Left ventricle myocardium inferior (tissue), 1 donor: ENCODE measurements at places on chromosomes 6 and 20.

DNA sequence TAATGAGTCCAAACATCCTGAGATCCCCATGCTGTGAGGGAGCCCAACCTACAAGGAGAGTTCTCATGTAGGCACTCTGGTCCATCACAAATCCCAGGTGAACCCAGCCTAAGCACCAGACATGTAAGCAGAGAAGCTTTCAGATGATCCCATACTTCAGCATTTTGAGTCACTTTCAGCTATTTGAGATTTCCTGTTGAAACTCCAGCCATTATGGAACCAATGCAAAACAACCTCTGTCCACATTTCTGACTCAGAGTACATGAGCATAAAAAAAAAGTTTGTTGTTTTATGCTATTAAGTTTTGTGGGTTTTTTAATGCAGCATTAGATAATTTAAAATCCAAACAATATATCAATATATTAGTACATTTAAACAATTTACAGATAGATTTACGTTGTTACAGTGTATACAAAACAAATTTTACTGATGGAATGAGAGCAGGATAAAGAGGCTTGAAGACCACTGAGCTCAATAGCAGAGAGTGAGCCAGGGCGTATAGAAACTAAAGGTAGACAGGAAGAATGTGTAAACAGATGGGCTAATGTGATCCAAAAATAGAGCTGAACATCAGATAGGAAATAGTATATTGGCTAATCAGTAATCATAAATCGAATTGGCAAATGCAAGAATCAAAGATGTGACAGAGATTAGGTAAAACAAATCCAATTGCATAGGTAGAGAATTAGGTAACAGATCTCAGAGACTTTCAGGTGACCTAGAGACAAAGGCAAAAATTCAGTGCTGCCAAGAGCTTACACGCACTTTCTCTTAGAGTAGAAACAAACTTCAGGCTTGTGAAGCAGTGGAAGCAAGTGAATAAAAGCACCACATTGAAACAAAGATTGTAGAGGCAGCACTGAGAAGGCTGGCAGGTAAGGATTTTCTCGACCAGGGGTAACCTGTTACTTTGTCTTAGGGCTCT lies 36.2 kb upstream of the PLCB1 start:
- no peak overlapping the region for H3K27ac ChIP-seq
- no peak for DNase-seq
- no peak overlapping the region for H3K4me3 ChIP-seq
- no peaks in the 10 kb centered on the region for H3K27me3 ChIP-seq
- H3K4me1 ChIP-seq: peaks cover 17% of the 10 kb centered on the region

DNA sequence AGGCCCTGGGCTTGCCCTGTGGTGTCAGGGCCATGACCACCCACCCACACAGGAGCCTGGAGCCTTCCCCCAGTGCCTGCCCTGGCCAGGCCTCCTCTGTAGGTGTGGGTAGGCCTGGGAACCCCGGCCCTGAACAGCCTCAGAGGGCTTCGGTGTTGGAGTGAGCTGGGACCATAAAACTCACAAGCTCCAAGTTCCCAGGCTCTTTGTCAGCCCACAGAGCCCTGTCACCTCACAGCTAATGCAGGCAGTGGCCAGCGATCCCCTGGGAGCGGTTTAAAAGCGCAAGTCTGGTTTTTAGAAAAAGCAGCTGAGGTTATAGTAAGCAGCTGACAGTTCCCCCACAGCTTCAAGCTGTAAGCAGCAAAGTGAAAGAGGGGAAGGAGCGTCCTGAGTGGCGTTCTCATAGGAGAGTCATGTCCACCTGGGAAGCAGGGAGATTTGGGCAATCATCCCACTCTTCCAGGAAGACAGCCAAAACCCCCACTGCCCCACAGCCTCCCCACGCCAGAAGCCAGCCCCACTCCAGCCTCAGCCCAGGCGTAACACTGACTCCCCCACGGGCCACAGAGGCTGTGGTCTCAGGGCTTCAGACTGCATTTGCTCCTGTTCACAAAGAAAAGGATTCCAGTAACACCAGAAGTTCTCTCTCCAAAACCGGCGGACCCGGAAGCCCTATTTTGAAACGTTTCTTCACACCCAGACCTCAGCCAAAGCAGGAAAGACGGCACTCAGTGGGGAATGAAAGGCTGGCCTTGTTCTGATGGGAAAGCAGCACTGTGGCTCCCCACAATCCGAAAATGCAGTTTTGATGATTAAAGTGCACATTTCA lies 34.3 kb upstream of the FOXC1 start:
- H3K27ac ChIP-seq: peak overlapping the region; percentile 69
- H3K4me3 ChIP-seq: peak overlapping the region; percentile 40
- H3K36me3 ChIP-seq: no peaks in the 10 kb centered on the region
- H3K27me3 ChIP-seq: peaks cover 11% of the 10 kb centered on the region

DNA sequence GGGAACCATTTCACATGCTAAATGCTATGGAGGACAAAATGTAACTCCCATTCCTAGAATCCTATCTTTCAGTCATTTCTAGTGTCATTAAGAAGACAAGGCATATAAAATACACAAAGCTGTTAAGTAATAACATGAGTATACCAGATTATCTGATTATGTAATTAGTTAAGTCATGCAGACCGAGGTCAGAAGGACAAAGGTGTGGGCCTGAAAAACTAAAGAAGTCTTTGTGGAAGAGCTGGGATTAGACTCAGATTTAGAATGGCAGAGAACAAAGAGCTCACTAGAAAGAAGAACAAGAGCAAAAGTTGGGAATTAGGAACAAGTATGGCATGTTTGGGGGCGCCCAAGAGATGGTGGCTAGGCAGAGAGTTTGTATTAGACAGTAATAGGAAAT lies 37.0 kb downstream of the EFHC1 start:
- H3K27ac ChIP-seq: no peak overlapping the region
- no peaks in the 10 kb centered on the region for H3K4me1 ChIP-seq
- no peak overlapping the region for H3K4me3 ChIP-seq
- no peaks in the 10 kb centered on the region for H3K27me3 ChIP-seq

GRCh38 chr20:1891263-1892118 lies 3.7 kb upstream of the SIRPA start:
- H3K4me1 ChIP-seq: peaks cover 31% of the 10 kb centered on the region
- H3K27ac ChIP-seq: no peak overlapping the region
- DNase-seq: no peak
- peaks cover 13% of the 10 kb centered on the region for H3K27me3 ChIP-seq
- no peak overlapping the region for H3K4me3 ChIP-seq

DNA sequence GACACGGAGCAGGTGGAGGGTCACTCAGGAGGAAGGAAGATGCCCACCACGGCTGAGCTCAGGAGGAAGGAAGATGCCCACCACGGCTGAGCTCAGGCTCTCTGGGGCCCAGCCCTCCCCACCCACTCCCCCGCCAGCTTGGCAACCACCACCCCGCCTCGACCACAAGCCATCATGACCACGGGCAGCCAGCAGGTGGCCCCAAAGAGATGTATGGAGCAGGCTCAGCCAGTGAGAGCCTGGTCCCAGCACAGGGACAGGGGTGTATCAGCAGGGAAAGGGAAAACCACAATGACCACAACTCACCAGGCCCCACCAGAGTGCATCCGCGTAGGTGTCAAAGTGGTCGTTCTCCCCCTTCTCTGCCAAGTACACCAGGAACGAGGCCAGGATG lies 30.4 kb downstream of the KCNQ2 start:
- no peak overlapping the region for H3K27ac ChIP-seq
- no peaks in the 10 kb centered on the region for H3K36me3 ChIP-seq
- no peaks in the 10 kb centered on the region for H3K4me1 ChIP-seq
- DNase-seq: peak; percentile 69

- no peaks in the 10 kb centered on the region for H3K27me3 ChIP-seq
- H3K36me3 ChIP-seq: no peaks in the 10 kb centered on the region
- H3K27ac ChIP-seq: no peak overlapping the region
- peaks cover 86% of the 10 kb centered on the region for H3K4me1 ChIP-seq
- DNase-seq: no peak
- H3K4me3 ChIP-seq: no peak overlapping the region
Measured at GRCh38 chr20:34820805-34821578, 4.5 kb downstream of the NCOA6 start.

- no peak for DNase-seq
- no peaks in the 10 kb centered on the region for H3K27me3 ChIP-seq
- peaks cover 59% of the 10 kb centered on the region for H3K4me1 ChIP-seq
- H3K4me3 ChIP-seq: no peak overlapping the region
Measured at GRCh38 chr6:41578217-41579087, 32.3 kb downstream of the FOXP4 start.

GRCh38 chr20:17518339-17519052 lies 12.7 kb downstream of the BFSP1 start:
- H3K27ac ChIP-seq: no peak overlapping the region
- H3K36me3 ChIP-seq: no peaks in the 10 kb centered on the region
- no peaks in the 10 kb centered on the region for H3K27me3 ChIP-seq
- H3K4me3 ChIP-seq: no peak overlapping the region
- DNase-seq: no peak

- no peaks in the 10 kb centered on the region for H3K4me1 ChIP-seq
- no peak overlapping the region for H3K27ac ChIP-seq
- H3K36me3 ChIP-seq: no peaks in the 10 kb centered on the region
- H3K4me3 ChIP-seq: no peak overlapping the region
- no peak for DNase-seq
Measured at GRCh38 chr6:106119546-106119945, 33.4 kb downstream of the PRDM1 start.

GRCh38 chr6:30744054-30744805 lies at the start of gene IER3:
Gene IER3, minus strand, starts transcription at chr6:30744547. Its CDS starts 29 bp downstream, at chr6:30744518.
- peak within 1 kb of the TSS; percentile 98 for H3K27ac ChIP-seq
- H3K4me1 ChIP-seq: peaks cover 71% of the 10 kb centered on the region
- peak within 1 kb of the TSS; percentile 93 for H3K4me3 ChIP-seq
- H3K27me3 ChIP-seq: no peaks in the 10 kb centered on the region
- peak; percentile 84 for DNase-seq

DNA sequence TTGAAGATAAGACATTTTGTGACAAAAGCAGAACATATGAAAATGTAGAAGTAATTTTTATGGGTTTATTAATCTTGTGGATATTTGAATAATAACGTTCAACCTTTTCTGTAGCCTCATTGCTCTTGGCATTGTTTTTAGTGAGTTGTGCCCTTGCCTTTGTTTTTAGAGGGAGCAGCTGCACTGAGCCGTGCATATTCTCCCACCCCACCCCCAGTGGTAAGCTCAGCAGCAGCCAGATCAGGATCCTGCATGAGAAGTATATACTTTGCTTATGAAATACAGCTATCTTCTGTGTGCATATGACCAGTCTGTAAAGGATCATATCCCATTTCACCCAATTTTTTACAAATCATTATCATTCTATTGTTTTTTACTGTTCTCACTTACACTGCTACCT lies 184.2 kb downstream of the COL9A1 start:
- no peaks in the 10 kb centered on the region for H3K4me1 ChIP-seq
- no peak overlapping the region for H3K4me3 ChIP-seq
- no peak for DNase-seq
- no peaks in the 10 kb centered on the region for H3K36me3 ChIP-seq
- H3K27ac ChIP-seq: no peak overlapping the region
- no peaks in the 10 kb centered on the region for H3K27me3 ChIP-seq

- no peak overlapping the region for H3K4me3 ChIP-seq
- peaks cover 54% of the 10 kb centered on the region for H3K27me3 ChIP-seq
- no peak overlapping the region for H3K27ac ChIP-seq
Measured at GRCh38 chr20:47886454-47887041, 101.3 kb upstream of the SULF2 start.

DNA sequence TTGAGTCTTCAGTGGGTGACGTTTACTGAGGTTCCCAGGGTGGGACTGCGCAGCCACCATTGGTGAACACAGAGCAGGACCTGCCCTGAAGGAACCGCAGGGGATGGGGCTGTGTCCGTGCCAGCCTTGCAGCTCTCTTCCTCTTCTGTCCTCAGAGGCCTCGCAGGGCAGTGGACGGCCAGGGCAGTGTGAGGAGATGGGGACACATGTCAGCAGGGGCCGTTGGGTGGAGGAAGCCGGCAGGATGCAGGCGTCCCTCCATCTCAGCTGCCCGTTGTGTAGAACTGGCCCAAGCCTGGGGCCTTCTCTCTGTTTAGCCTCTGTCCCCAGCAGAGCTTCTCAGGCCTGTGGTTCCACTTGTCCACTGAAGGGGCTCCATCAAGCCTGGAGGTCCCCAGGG lies 53.6 kb upstream of the SMOC2 start:
- peaks cover 35% of the 10 kb centered on the region for H3K27me3 ChIP-seq
- no peak overlapping the region for H3K27ac ChIP-seq
- no peaks in the 10 kb centered on the region for H3K36me3 ChIP-seq
- H3K4me3 ChIP-seq: no peak overlapping the region

DNA sequence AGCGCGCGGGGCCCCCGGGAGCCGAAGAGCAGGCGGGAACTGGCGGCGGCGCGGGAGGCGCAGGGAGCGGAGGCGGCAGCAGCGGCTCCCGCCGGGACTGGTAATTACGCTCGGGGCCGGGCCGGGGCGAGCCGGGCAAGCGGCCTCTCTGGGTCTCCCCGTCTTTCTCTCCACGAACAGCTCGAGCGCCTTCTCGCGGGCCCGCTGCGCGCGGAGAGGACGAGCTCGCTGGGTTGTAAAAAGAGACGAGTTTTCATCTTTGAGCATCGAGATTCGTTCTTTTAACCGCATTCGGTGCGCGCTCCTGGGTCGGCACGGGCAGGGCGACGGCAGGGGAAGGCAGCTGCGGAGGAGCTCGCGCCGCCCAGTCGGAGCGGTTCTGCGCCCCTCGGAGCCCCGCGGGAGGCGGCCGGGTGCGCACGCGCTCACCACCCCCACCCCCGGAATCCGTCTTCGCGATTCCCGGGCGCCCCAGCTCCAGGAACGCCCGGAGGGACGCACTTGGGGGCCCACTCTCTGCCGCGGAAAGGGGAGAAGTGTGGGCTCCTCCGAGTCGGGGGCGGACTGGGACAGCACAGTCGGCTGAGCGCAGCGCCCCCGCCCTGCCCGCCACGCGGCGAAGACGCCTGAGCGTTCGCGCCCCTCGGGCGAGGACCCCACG lies 38.0 kb downstream of the YTHDF1 start:
- DNase-seq: no peak
- H3K27ac ChIP-seq: no peak overlapping the region
- peaks cover 41% of the 10 kb centered on the region for H3K4me1 ChIP-seq
- H3K4me3 ChIP-seq: peak overlapping the region; percentile 55
- H3K36me3 ChIP-seq: no peaks in the 10 kb centered on the region
